Kidney tubule cell (primary cell): ENCODE measurements at places on chromosomes 7 and 10.

GRCh38 chr10:69938541-69938991 is 114.1 kb upstream of the MACROH2A2 start:
- DNase-seq = no peak

GRCh38 chr7:28102797-28103196 is 77.8 kb downstream of the JAZF1 start:
- peak; percentile 31 for DNase-seq

- DNase-seq = no peak
Observed at GRCh38 chr10:15230257-15230656, 61.8 kb upstream of the NMT2 start.

GRCh38 chr10:51083356-51083853 is 9.1 kb downstream of the PRKG1 start:
- DNase-seq = no peak

DNA sequence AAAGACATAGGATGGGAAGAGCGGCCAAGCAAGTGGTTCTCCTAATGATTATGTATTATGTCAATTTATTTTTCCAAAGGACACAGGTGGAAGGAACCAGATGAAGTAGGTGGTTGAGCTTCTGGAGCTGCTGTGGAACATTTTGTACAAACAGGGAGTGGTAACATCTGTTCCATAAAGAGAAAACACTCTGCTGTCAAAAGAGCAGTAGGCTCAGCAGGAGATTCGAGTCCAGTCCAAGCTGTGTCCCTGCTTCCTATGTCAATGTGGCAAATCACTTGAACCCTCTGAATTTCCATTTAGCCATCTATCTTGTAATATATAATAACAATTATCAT is 448.0 kb upstream of the ANKRD30A start:
- DNase-seq = no peak
